ENCODE measurements at places on chromosomes 2 and 18.

DNA sequence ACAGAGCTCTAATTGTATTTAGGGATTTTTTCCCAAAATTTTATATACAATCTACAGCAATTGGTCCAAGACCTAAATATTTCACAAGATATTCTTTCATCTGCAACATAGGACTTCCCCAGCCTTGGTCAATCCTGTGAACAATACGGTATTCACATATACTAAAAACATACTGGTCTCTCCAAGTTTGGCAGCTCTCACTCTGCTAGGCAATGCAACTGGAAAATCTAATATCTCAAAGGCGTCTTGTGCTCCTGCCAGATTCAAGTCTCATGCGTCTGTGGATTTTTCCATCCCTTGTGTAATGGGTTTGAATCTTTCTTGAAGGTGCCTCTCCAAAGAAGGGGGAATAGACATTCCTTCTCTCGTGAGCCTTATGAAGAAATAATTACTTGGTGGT is 27.4 kb upstream of the MBOAT2 start:
- no peak for DNase-seq

- no peak for DNase-seq
These were observed 612.2 kb downstream of the TSN start for GRCh38 chr2:122367646-122368010.

- DNase-seq = no peak
These were observed 126.8 kb upstream of the HS6ST1 start for GRCh38 chr2:128445523-128445900.

DNA sequence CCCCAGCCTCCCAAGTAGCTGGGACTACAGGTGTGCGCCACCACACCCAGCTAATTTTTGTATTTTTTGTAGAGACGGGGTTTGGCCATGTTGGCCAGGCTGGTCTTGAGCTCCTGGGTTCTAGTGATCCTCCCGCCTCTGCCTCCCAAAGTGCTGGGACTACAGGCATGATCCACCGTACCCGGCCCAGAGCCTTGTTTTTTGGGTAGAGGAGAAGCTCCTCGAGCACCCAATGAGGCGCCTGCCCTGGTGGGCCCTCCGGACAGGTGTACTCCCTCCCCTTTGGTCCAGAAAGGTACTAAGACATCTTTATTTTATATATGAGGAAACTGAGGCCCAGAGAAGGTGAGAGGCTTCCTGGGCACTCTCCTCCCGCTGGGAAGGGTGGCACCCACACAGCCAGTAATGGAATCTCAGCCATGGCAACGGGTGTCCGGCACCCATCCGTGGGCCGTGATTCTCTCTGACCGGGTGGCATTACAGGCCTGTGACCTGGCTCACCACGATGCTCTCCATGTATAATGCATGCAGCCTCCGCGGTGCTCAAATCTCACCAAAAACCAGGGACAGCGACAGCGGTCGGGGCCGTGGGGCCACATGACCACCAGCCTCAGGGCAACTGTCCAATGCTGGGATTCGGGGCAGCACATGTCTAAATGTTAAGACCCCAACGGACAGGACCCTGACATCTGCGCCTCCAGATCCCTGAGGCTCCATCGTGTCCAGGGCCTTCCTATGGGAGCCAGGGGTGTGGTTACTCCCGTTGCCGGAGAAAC is 16.8 kb upstream of the KLHL30 start:
- DNase-seq = no peak

DNA sequence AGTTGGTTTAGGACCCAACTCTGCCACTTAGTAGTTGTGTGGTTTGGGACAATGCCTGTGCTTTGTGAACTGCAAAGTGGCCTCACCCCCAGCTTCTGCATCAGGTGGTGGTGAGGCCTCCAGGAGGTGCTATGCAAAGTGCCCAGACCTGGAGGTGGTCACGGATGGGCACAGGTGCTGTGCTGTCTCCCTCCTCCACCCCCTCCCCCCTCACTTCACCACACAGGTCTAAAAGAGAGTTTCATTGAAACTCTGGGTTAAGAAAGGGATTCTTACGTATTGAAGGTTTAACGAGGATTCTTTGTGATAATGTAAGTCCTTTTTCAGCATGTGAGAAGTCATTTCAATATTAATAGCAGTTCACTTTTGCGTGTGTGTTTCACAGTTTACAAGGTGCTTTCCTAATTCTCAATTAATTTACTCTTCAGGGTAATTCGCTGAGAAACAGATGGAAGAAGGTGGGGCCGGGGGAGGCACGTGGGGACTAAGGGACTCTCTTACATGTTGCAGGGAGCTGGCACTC is 369.9 kb downstream of the LPIN1 start:
- no peak for DNase-seq

- DNase-seq = no peak
These were observed 711 bp upstream of the ATOH8 start for GRCh38 chr2:85753035-85753524.

DNA sequence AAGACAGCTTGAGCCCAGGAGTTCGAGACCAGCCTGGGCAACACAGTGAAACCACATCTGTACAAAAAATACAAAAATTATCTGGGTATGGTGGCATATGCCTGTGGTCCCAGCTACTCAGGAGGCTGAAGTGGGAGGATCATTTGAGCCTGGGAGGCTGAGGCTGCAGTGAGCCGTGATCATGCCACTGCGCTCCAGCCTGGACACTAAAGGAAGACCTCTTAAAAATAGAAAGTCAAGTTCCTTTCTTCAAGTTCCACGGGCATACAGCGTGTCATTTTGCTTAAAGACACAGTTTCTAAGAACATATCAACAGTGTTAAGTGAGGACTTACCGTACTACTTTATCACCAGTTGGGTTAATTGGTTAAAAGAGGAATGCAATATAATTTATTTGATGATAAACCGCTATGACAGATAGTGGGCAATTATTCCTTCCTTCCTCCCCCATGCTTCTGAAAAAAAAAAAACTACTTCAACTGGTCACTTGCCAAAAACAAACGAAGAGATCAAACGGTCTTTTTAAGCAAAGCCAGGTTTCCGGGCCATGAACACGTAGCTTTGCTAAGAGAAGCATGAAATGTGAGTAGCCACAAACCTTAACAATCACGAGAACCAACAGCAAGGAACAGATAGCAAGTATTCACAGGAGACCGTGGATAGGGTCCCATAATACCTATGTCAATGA is 21.4 kb downstream of the AP1S3 start:
- DNase-seq = no peak

- no peak for DNase-seq
These were observed 60.9 kb upstream of the TWIST2 start for GRCh38 chr2:238786792-238787490.

- no peak for DNase-seq
These were observed 2.9 kb downstream of the RETREG2 start for GRCh38 chr2:219180961-219181360.

DNA sequence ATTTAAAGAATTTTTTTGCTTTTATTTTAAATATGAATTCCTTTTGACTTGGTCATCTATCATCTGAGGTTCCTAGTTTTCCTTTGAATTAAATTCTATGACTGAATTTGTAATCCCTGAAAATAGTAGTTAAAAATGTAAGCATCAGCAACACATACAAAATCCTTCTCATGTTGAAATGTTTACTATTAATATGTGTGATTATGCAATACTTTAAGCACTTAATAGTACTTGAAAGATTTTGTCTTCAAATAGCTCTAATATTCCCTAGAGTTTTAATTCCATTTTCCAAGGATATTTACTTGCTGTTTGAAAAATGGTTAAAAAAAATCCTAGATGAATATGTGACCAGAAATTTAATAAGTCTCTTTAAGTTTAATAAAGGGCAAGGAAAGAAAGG is 26.6 kb upstream of the SPATS2L start:
- no peak for DNase-seq

- no peak for DNase-seq
These were observed 130.9 kb upstream of the CAPN13 start for GRCh38 chr2:30938196-30938595.

DNA sequence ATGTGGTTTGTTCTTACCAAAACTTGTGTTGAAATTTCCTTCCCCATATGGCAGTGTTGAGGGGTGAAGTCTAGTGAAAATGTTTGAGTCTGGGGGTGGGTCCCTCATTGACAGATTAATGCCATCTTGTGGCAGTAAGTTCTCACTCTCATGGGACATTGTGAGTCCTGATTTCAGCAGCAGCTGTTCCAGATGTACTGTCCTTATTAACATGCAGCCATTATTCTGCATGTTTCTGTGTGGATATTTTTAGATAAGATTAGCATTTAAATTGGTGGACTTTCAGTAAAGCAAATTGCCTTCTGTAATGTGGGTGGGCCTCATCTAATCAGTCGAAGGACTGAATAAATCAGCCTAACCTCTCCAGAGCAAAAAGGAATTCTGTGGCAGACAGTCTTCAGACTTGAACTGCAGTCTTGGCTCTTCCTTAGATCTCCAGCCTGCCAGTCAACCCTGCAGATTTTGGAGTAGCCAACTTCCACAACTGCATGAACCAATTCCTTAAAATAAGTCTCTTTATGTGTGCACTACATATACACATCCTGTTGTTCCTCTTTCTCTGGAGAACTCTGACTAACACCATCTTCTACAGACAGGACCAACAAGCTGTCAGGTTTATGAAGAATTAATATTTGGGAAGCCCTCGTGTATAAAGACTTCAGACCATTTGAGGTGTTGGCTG is 138.7 kb upstream of the ZNF516 start:
- no peak for DNase-seq

- DNase-seq = no peak
These were observed 25.9 kb upstream of the LCLAT1 start for GRCh38 chr2:30421026-30421603.

DNA sequence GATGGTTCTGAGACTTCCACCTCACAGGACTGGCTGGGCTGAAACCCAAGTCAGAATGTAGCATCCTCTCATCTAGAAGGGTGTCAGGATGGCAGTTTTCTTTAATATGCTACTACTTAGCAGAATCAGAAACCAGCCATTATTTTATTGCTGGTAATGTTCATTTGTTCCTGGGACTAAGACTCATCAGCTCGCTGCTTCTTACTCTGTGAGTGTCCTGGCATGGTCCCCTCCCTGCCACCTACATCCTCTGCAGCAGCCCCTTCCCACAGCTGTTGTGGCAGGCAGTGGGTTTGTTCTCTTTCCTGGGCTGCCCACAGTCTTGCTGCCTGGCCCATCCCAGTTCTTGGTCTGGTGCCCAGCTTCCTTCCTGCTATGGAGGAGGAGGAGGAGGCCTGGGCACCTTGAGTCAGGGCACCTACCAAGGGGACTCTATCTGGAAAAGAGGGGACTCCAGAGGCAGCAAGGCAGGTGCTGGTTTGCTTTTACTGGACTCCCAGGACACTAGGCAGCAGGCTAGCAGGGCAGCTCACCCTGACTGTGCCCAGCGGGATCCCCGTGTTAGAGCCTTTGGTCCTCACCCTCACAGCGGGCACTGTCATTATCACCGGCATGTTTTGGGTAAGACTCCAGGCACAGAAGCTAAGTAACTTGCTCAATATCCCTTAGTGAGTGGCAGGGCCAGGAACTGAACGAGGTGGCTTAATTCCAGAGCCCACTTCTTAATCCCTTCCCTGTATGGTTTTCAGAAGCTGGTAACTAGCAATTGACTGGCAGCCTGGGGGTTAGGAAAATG is 62.1 kb downstream of the LRRFIP1 start:
- peak; percentile 57 for DNase-seq

DNA sequence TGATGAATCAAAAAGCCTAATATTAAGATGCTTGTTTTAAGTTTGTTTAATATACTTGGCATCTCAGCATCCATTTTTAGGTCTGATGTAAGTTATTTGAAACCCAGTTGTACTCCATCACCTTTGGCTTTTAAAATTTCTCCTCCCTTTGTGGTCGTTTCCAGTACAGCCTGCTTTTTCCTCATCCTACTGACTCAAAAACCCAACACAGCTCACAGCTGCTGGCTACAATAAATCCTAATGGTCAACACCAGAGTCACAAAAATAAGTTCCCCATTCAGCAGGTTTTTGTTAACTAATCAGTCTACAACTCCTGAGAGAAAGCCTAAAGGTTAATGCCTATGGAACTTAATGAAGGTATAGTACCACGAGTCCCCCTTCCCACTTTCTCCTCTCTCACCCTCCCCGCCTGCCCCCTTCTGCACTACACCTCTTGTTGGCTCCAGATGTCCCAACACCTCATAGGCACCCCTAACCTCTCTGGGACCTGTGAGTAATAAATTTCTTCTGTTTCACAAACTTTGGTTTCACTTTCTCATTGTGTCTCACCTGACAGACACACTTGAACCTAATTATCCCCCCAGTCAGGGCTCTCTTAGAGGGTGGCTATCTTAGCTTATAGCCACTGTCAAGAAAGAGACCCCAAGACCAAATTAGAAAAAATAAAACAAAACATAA is 148.6 kb downstream of the GALNT1 start:
- no peak for DNase-seq

DNA sequence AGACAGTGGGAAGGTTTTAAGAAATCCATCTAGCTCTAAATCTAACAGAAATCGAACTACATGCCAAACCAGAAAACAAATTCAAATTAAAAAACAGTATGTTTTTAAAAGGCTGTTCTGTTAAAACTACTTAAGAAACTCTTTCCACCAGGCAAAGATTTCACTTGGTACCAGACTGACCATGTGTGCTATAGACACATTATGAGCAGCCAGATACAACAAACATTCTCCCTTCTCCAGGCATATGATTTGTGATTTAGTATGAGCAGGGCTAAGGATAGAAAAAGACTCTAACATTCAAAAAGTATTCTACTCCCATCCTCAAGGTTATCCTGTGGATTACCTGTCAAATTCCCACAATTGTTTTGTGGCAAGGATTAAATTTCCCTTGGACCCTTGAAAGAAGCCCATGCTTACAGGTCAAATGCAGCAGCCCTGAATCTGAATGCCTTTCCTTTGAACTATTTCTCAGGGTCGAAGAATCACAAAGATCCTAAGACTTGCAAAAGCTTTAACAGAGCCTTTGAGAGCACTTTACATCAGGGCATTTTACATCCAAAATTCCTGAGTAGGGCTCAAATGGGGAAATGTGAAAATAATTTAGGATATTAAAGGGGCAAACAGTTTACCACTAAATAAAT is 42.5 kb upstream of the TTC32 start:
- DNase-seq = no peak

GRCh38 chr18:58716060-58716756 is 44.9 kb downstream of the MALT1 start:
- DNase-seq = no peak

DNA sequence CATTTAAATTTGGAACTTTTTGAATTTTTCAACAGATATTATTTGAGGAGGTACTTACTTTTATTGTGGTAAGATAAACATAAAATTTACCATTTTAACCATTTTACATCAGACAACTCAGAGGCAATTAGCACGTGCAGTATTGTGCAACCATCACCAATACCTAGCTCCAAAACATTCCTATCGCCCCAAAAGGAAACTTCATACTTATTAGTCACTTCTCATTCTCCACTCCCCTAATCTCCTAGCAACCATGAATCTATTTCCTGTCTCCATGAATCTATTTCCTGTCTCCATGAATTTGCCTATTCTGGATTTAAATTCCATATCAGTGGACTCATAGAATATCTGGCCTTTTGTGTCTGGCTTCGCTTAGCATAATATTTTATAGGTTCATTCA is 69.9 kb upstream of the FAM136A start:
- no peak for DNase-seq
